ENCODE measurements at places on chromosomes 3 and 15. TPM values are rescaled to one million over a fixed set of nuclear protein-coding genes. Genes with fewer than 3 reads are reported as not detected.

DNA sequence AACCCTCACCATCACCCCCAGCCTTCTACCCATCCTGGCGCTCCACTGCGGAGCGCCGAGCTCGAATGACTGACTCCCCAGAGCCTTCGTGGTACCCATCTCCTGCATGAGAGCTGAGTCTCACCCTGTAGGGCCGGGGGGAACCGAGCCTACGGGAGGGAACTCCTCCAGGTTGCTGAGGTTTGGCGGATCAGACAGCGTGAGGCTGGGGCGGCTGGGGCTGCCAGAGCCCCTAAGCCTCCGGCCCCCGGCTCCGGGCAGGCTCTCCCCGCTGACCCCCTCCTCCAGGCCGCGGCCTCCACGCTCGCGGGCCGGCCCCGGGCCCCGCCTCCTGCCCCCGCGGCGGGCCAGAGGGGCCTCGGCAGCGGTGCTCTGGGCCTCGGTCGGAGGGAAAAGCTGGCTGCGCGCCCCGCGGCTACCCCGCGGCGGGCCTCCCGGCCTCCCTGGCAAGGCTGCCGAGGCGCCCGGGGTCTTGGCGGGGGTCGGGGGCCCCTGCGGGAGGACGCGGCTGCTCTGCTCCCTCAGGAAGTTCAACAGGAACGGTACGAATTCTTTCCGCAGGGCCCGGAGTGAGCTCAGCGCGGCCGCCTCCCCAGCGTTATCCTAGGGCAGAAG, 643 bp downstream of the CDAN1 start:
- peak; percentile 23 for DNase-seq

DNA sequence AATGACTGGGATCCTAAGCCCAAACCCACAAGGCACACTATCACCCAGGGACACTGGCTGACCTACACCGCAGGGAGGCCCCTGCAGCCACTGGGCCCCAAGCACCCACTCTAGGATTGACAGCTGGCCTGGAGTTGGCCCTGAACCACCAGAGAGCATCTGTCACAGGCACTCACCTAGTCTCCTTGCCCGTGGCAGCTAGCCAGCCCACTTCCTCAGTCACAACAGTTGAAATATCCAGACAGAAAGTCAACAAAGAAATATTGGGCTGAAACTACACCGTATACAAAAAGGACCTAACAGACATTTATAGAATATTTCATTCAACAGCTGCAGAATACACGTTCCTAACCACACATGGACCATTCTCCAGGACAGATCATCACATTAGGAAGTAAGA, 5.2 kb upstream of the SPINK8 start:
- DNase-seq: no peak

DNA sequence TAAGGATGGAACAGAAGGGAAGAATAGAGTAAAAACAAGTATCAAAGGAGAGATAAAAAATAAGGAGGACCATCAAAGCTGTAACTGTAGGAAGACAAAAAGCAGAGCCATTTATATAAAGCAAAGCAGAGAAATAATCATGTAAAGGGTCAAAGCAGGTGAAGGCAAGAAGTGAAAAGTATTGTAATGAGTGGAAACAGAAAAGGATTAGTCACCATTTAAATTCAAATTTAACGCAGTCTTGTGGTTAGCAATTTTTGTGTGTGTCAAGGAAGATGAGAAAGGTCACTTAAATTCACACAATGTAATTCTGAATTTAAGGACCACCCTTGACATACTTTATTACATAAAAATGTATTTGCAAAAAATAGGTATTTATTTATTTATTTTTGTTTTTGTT, 567.8 kb downstream of the ROBO1 start:
- no peak for DNase-seq

GRCh38 chr3:37899101-37899707, 37.5 kb downstream of the CTDSPL start:
- peak; percentile 8 for DNase-seq

QRICH1 gene
- 126 TPM for total RNA-seq

DNA sequence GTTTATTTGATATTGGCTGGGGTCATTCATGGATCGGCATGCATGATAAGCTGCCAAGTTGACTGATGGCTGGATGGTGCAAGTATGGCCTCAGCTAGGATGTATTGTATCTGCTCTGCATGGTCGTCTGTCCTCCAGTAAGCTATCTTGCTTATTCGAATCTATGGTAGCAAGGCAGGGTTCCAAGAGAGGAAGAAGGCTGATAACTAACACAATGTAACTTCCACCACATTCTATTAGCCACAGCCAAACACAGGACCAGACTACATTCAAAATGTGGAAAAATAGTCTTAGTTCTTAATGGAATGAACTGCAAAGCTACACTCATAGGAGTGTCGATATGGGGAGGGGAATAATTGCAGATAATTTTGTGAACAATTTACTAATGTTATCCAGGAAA, 175.2 kb downstream of the ARPP21 start:
- no peak for DNase-seq

- peak; percentile 42 for DNase-seq
Measured at GRCh38 chr15:99961011-99961441, 227.8 kb upstream of the LYSMD4 start.

CSTA gene
- total RNA-seq: not detected

DNA sequence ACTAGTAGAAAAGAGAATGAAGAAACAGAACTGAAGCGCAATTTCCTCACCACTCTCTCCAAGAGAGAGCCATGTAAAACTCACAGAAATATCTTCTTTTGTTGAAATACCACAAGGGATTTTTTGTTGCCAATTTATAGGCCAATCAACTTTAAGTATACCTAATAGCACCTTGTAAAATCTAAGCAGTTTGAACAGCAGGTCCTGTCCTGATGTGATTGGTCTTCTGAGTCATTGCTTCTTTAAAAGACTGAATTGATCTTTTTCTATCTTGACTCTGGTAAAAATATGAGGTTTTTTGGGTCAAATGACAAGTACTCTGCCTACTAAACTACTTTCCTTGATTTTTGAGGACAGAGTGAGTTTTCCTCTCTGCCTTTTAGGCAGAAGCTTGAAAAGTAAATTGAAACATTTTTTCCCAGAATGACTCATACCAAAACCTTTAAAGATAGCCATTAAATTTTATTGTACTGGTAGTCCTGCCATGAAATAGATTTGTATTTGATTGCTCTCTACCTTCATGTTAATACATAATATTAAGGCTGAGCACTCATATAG, 343.9 kb upstream of the CBLB start:
- DNase-seq: no peak

GNAT1 gene
- total RNA-seq: not detected

DNA sequence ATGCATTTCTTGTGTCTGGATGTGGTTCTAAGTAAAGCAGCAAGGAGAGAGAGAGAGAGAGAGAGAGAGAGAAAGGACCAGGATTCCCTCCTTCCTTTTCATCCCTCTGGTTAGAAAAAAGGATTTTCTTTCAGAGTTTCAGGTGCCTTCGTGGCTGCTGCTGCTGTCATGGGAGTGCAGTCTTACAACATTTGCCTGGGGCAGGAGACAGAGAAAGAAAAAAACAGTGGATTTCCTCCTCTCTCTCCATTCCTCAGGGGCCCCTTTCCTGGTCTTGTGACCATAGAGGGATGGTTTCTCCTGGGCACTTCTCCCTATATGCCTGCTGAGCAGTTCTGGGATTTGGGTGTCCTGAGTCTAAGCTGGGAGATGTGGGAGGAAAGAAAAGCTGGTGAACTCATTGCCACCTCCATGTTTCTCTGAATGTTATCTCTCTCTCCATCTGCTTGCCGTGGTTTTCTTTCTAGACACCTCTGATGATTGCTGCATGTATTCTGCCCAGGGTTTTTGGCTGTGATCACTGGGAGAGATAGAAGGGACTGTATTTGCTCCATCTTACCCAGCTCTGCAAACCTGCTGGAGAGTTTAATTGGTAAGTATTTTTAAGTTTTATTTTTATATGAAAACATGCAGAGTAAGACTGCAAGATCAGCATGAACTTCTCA, 142.4 kb upstream of the RGMA start:
- no peak for DNase-seq

ERICH6 gene
- total RNA-seq: not detected

DNA sequence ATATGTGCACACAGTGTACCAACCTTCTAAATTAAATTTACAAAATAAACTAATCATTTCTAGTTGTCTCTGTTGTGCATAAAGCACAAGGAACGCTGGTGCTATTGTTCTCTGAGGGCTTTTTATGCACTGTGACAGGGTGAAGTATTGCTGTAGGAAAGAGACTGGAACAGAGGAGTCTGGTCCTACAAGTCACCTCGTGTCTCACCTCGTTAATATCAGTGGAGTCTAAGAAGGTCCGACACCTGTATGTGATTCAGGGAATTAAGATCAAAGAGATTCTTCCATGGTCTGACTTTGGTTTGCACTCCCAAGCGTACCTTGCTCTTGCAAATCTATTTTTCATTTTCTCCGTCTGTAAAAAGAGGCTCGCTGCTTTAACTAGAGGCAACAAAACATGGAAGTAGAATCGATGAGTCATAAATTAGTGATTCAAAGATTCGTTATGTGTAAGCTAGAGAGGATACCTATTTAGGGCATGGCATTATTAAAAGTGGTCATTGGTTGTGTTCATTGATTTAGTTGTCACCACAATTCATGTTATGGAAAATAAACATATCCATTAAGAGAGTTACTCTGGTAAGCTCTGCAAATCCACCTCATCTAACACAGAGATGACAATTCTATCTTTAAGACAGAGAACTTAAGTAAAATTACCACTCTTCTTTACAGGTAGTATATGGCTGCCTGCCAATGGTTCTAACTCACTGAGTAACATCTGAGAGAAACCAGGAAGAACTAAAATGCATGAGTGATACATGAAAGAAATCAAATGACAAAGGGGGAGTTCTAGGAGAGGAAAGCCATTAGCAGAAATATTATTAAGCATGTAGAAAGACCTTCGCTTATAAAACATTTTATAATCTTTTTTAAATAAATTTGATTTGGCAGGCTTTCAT, 219.4 kb upstream of the GBE1 start:
- no peak for DNase-seq

DNA sequence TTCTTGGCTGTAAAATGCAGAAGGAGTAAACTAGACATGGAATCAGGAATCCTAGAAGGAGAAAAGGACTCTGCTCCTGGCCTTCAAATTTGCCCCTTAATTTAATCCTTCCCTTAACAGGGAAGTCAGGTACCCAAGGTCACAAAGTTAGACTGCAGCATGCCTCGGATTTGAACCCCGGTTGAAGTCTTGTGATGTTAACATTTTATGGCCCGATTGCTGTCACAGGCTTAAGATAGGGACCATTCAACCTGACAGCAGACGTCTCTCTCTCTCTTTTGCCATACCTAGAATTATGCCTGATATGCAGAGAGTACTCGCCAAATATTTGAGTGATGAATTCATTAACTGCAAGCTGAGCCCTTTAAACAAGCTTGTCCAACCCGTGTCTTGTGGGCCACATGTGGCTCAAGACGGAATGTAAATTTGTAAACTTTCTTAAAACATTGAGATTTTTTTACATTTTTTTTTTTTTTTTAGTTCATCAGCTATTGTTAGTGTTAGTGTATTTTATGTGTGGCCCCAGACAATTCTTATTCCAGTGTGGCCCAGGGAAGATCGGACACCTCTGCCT, 217.2 kb downstream of the THSD4 start:
- DNase-seq: no peak

DNA sequence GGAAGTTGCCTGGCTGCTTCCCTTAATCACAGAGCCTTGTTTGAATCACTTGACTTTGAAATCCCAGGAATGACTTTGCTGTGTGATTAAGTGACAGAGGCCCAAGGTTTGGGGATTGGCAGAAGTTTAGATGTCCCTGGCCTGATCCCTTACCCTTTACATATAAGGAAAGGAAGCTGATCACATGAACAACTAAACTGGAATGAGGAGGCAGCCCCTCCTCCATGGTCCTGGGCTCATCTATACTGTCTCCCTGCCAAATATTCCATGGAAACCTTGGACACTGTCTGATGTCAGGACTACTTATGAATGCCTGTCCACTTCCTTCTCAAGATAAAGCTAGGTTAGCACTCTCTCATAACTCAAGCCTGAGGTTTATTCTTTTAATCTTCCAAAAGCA, 181.3 kb upstream of the CTDSPL start:
- no peak for DNase-seq

GRCh38 chr15:100769975-100770340, 109.7 kb upstream of the ALDH1A3 start:
- no peak for DNase-seq

DNA sequence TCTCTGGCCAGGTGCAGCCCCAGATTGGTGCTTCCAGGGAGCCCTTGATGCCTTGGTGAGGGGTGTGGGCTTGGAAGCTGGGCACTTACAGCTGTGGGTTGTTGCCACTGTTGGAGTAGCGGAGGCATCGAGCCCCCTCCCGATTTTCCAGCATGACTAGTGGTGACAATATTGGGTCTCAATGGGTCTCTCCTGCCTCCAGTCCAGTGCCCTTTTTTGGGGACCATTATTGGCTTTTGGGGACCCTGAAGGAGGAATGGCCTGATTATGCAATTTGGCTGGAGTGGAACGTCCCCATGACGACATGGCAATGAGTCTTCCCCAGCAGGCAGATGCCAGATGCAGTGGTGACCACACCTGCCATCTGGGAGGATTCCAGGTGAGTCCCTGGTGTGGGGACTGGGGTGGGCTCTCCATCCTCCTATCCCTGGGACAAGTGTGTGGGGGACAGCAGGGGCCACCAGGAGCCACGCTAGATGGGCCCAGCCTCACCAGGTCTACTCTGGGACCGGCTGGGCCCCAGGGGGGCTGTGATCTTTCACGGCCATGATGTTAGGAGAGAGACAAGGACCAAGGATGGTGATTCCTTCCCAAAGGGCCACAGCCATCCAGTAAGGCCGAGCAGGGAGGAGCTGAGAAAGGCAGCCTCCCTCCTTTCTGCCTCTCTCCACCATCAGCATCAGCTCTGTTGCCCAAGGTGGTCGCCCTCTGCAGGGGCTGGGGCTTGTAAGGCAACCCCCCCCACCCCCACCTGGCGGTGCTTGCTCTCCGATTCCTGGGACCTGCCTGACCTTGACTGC, 196.8 kb downstream of the GOLGA6L6 start:
- DNase-seq: no peak

DNA sequence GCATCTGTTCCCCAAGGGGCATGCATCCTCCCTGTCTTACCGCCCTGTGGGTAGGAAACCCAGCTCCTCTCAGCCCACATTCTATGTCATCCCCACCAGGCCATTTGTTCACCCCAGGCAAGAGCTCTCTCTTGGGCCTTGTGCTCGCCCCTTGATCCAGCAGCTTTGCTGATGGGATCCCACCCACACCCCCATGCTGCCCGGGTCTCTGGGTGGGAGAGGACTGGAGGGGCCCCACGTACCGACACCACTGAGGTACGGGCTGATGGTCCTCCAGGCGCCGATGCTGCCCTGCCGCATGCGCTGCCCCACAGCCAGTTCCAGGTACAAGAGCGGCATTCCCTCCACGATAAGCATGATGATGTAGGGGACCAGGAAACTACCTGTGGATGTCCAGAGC, 14.5 kb downstream of the SLC6A20 start:
- DNase-seq: no peak

MST1R gene
- total RNA-seq: 2.8 TPM

MESP2 gene
- total RNA-seq: not detected

- DNase-seq: no peak
Measured at GRCh38 chr3:123552095-123552714, 32.6 kb downstream of the HACD2 start.

All from activated naive CD4-positive, alpha-beta T cell treated with anti-CD3 and anti-CD28 coated beads, Interleukin-2, amount 50 U/mL, for 72 hours (primary cell).